Midbrain (tissue), 1 donor: ENCODE measurements at places on chromosomes 4 and X.

- no peak for DNase-seq
Observed at GRCh38 chrX:69082753-69083150, 82.5 kb downstream of the PJA1 start.

- DNase-seq: no peak
Observed at GRCh38 chr4:153398713-153399112, 54.2 kb downstream of the MND1 start.

DNA sequence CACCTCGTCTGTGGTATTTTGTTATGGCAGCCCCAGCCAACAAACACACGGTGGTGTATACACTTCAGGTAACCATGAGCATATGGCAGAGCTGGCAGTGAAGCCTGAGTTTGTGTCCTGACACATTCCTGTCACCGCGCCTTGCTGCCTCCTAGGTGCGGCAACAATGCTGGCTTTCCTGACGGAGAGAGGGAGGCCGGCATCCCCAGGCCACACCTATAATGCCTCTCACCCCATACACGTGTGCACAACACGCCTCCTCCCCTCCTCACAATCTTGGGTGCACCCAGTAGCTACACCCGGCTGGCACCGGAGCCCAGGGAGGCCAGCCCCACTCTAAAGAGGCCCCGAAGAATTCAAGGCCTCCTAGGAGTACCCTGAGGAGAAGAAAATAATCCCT, 158.5 kb downstream of the NSUN7 start:
- no peak for DNase-seq

GRCh38 chr4:173647902-173648301, 117.9 kb upstream of the HAND2 start:
- DNase-seq: no peak
